ENCODE measurements at places on chromosomes 5 and 9. TPM values are rescaled to one million over a fixed set of nuclear protein-coding genes. Genes with fewer than 3 reads are reported as not detected.

The FCN2 gene
- polyA plus RNA-seq, result not detected

The RGP1 gene
- polyA plus RNA-seq, result 17.6 TPM

The PCDHGB7 gene
- polyA plus RNA-seq, result 0.06 TPM

The PCAT7 gene
- not detected for polyA plus RNA-seq

The TRIM7 gene
- 1.7 TPM for polyA plus RNA-seq

The NMUR2 gene
- polyA plus RNA-seq, result not detected

The RANBP17 gene
- polyA plus RNA-seq, result not detected

The LHX3 gene
- polyA plus RNA-seq, result 0.07 TPM

The SCGB3A2 gene
- polyA plus RNA-seq, result not detected

The C5 gene
- 2.7 TPM for polyA plus RNA-seq

The TAF11L4 gene
- not detected for polyA plus RNA-seq

The WNK2 gene
- polyA plus RNA-seq, result 0.49 TPM

The SPATA31C1 gene
- not detected for polyA plus RNA-seq

The ZNF169 gene
- 19.0 TPM for polyA plus RNA-seq

The IL9 gene
- not detected for polyA plus RNA-seq

The PDCD1LG2 gene
- polyA plus RNA-seq, result not detected

The SPATA31D3 gene
- polyA plus RNA-seq, result not detected

The LMNB1 gene
- 10.5 TPM for polyA plus RNA-seq

The SETX gene
- 39.9 TPM for polyA plus RNA-seq

The PCDHB5 gene
- polyA plus RNA-seq, result 0.06 TPM

The GKAP1 gene
- 2.7 TPM for polyA plus RNA-seq

The FAM169A gene
- 2.1 TPM for polyA plus RNA-seq

The ARSI gene
- polyA plus RNA-seq, result not detected

The TSSK1B gene
- polyA plus RNA-seq, result not detected

The CXXC5 gene
- polyA plus RNA-seq, result 126 TPM

The TPPP gene
- 0.12 TPM for polyA plus RNA-seq

The CCL27 gene
- polyA plus RNA-seq, result not detected

The IRX2 gene
- not detected for polyA plus RNA-seq

The OR2K2 gene
- not detected for polyA plus RNA-seq
